ENCODE measurements at places on chromosomes 11 and 22. TPM values are rescaled to one million over a fixed set of nuclear protein-coding genes. Genes with fewer than 3 reads are reported as not detected.

DMC1 gene
- 1.1 TPM for total RNA-seq

DNA sequence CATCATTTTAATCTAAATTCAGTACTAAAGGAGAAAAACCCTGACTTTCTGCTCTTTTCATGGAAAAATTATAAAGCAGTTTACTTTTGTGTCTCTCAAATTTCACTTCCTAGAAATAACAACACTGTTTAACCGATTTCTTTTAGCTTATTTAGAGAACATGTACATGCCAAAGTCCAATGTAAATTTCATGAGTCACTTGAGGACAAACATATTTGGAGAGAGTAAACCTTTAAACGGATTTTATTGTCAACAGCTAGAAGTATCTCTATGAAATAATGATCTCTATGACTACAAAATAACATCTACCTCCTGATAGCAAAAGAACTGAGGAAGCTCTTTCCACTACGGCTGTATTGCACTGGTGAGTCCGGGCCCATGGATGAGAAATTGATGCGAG lies 46.3 kb upstream of the SLC22A25 start:
- no peaks in the 10 kb centered on the region for H3K36me3 ChIP-seq
- no peak overlapping the region for H3K27ac ChIP-seq
- no peak overlapping the region for H3K4me3 ChIP-seq
- DNase-seq: no peak

- no peak overlapping the region for H3K4me3 ChIP-seq
- DNase-seq: no peak
- H3K27ac ChIP-seq: no peak overlapping the region
- peaks cover under 1% of the 10 kb centered on the region for H3K4me1 ChIP-seq
Observed at GRCh38 chr11:14409891-14410290, 50.9 kb upstream of the RRAS2 start.

DNA sequence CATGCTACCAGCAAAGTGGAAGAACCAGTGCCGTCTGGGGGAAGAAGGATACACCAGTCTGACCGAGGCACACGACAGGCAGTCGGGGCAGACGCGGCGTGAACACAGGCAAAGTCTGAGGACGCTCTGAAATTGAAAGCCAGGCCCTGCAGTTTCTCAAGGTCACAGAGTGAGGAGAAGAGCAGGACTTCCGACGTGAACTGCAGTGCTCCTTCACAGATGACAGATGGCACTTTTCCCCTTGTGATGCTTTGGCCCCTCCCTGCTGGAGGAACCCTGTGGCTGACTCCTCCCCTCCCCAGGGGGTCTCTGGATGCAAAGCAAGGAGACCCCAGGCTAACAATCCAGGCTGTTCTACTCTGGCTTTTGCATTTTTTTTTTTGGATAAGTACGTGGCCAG lies 19.6 kb upstream of the JAM3 start:
- peaks cover 4% of the 10 kb centered on the region for H3K4me1 ChIP-seq
- no peak overlapping the region for H3K27ac ChIP-seq
- H3K27me3 ChIP-seq: no peaks in the 10 kb centered on the region
- H3K36me3 ChIP-seq: no peaks in the 10 kb centered on the region

NOX4 gene
- total RNA-seq: not detected

GRCh38 chr11:110076371-110076965 lies 16.7 kb upstream of the ZC3H12C start:
- H3K27ac ChIP-seq: peak overlapping the region; percentile 72
- 0 out of 2 replicates have a peak overlapping the region, but pooled peaks have one; percentile 6 for H3K4me3 ChIP-seq
- DNase-seq: peak; percentile 88

GRCh38 chr22:33476206-33476605 lies 418.0 kb upstream of the SYN3 start:
- H3K4me3 ChIP-seq: no peak overlapping the region
- peak overlapping the region; percentile 83 for H3K27ac ChIP-seq
- H3K4me1 ChIP-seq: peaks cover 20% of the 10 kb centered on the region
- no peaks in the 10 kb centered on the region for H3K27me3 ChIP-seq

GRCh38 chr11:132898676-132899075 lies 633.6 kb downstream of the OPCML start:
- H3K27me3 ChIP-seq: no peaks in the 10 kb centered on the region
- H3K36me3 ChIP-seq: no peaks in the 10 kb centered on the region
- DNase-seq: no peak
- no peaks in the 10 kb centered on the region for H3K4me1 ChIP-seq

OR8G1 gene
- total RNA-seq: not detected

- no peak for DNase-seq
- no peaks in the 10 kb centered on the region for H3K36me3 ChIP-seq
- peaks cover 7% of the 10 kb centered on the region for H3K4me1 ChIP-seq
- H3K27ac ChIP-seq: no peak overlapping the region
- H3K4me3 ChIP-seq: no peak overlapping the region
Observed at GRCh38 chr11:33830903-33831648, 56.8 kb upstream of the FBXO3 start.

ZDHHC24 gene
- 25.1 TPM for total RNA-seq

DNA sequence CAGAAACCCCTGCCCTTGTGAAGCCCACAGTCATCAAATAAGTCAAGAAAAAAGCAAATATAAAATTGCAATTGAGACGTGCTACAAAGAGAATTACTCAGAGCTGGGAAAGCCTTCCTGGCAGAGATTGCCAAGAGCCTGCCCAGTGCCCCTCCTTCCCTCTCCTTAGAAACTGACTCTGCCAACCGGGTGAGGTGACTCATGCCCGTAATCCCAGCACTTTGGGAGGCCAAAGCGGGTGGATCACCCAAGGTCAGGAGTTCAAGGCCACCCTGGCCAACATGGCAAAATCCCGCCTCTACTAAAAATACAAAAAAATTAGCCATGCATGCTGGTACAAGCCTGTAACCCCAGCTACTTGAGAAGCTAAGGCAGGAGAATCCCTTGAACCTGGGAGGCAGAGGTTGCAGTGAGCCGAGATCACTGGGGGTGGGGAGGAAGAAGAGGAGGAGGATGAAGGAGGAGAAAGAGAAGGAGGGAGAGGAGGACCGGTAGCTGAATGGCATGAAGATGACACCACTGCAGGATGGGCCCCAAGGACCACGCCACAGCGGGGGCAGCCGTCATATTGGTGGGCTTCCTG lies 76.1 kb upstream of the RTL6 start:
- no peak overlapping the region for H3K27ac ChIP-seq
- no peaks in the 10 kb centered on the region for H3K36me3 ChIP-seq
- no peak overlapping the region for H3K4me3 ChIP-seq

DNA sequence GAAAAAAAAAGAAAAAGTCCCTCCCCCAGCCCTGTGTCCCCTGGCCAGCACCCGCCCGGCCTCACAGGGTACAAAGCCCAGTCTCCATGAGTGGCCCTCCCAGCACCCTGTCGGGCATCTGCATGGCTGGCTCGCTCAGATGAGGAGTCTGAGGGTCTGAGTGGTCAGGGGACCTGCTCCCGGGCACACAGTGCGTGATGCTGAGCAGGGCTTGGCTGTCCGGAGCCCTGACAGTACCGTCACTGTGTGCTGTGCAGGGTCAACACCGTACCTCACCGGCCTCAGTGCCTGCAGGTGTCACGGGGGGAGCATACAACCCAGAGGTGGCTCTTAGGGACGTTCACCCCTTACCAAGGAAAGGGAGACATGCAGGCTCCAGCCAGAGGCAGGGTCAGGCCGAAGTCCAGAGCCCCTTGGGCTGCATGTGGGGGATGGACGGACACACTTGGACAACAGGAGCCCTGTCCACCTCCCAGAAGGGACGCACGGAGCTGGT lies 3.6 kb upstream of the PLXNB2 start:
- no peak overlapping the region for H3K4me3 ChIP-seq
- peaks cover 8% of the 10 kb centered on the region for H3K4me1 ChIP-seq
- no peak overlapping the region for H3K27ac ChIP-seq
- H3K27me3 ChIP-seq: no peaks in the 10 kb centered on the region
- DNase-seq: no peak
- no peaks in the 10 kb centered on the region for H3K36me3 ChIP-seq

GRCh38 chr22:32852395-32853251 lies 51.1 kb downstream of the TIMP3 start:
- no peaks in the 10 kb centered on the region for H3K4me1 ChIP-seq
- no peak overlapping the region for H3K27ac ChIP-seq
- DNase-seq: no peak
- H3K4me3 ChIP-seq: no peak overlapping the region

DNA sequence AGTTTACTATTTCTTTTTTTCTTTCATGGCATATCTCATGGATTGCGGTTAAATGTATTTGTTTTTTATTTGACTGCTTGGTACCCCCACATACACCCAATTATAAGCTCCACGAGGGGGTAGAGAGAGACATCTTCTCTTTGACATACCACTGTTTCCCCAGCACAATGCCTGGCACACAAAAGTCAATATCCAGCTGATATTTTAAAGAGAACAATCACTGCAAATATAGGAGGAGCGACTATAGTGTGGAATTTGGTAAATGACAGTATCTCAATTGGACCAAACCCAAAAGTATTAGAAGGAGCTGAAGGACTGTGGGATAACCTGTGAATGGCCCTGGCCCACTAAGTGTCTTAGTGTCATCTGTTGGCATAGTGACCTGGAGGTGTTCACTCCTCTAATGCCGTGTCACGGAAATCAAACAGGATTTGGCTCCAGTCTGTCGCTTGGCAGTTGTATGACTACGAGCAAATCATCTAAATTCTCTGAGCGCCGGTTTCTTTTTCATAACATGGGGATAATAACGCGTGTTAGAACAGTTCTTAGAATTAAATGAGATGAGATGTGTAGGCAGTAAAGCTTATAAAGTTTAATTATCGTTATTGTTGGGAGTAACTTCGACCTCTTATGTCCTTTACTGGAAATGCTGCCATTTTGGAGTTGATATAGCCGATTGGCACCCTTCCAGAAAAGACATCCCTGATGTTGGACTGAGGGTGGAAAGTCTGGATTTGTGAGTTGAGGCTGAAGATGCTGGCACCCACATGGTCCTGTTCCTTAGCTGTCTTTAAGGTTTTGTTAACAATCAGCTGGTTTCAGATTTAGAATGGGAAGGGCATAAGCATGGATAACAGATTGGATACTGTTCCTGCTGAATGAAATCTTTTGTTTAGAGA lies 144.5 kb downstream of the DBX1 start:
- no peaks in the 10 kb centered on the region for H3K36me3 ChIP-seq
- H3K27me3 ChIP-seq: no peaks in the 10 kb centered on the region
- no peak overlapping the region for H3K27ac ChIP-seq
- H3K4me1 ChIP-seq: peaks cover 63% of the 10 kb centered on the region
- H3K4me3 ChIP-seq: no peak overlapping the region
- no peak for DNase-seq

GRCh38 chr22:23380230-23380573 lies 199.9 kb downstream of the IGLL1 start:
- no peaks in the 10 kb centered on the region for H3K27me3 ChIP-seq
- H3K27ac ChIP-seq: no peak overlapping the region
- DNase-seq: no peak
- no peaks in the 10 kb centered on the region for H3K36me3 ChIP-seq

GRCh38 chr22:39627865-39628562 lies 57.5 kb downstream of the CACNA1I start:
- H3K4me3 ChIP-seq: no peak overlapping the region
- no peaks in the 10 kb centered on the region for H3K4me1 ChIP-seq
- DNase-seq: no peak
- H3K27me3 ChIP-seq: no peaks in the 10 kb centered on the region
- no peak overlapping the region for H3K27ac ChIP-seq

GRCh38 chr11:99184146-99184545 lies 163.4 kb downstream of the CNTN5 start:
- no peaks in the 10 kb centered on the region for H3K36me3 ChIP-seq
- no peaks in the 10 kb centered on the region for H3K4me1 ChIP-seq
- no peak overlapping the region for H3K4me3 ChIP-seq
- no peaks in the 10 kb centered on the region for H3K27me3 ChIP-seq
- no peak for DNase-seq
- no peak overlapping the region for H3K27ac ChIP-seq

TNNI2 gene
- total RNA-seq: 8.6 TPM

DNA sequence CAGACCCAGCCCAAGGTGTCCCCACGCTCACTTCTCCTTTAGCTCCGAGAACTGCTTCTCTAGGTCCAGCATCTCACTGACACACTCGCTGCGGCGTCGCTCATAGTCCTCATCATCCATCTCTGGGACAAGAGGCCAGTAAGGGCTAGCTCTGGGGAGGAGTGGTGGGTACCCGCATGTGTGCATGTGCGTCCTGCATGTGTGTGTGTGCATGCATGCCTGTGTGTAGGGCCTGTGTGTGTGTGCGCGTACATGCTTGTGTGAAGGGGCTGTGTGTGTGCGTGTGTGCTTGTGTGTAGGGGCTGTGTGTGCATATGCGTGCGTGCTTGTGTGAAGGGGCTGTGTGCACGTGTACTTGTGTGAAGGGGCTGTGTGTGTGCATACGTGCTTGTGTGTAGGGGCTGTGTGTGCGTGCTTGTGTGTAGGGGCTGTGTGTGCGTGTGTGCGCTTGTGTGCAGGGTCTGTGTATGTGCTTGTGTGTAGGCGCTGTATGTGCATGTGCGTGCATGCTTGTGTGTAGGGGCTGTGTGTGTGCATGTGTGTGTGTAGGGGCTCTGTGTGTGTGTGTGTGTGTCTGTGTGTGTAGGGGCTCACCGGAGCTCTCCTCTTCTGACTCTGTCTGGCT lies 3.3 kb downstream of the BRMS1 start:
- no peak overlapping the region for H3K27ac ChIP-seq
- H3K4me3 ChIP-seq: no peak overlapping the region
- peaks cover 4% of the 10 kb centered on the region for H3K36me3 ChIP-seq
- no peak for DNase-seq
- H3K27me3 ChIP-seq: no peaks in the 10 kb centered on the region
- H3K4me1 ChIP-seq: peaks cover 12% of the 10 kb centered on the region

GRCh38 chr11:77510095-77510494 lies 36.2 kb upstream of the PAK1 start:
- DNase-seq: no peak
- no peaks in the 10 kb centered on the region for H3K36me3 ChIP-seq

- no peaks in the 10 kb centered on the region for H3K27me3 ChIP-seq
- H3K4me1 ChIP-seq: peaks cover 5% of the 10 kb centered on the region
- DNase-seq: no peak
- no peak overlapping the region for H3K27ac ChIP-seq
Observed at GRCh38 chr11:272195-272930, 5.8 kb upstream of the NLRP6 start.

RSF1 gene
- 121 TPM for total RNA-seq

DNA sequence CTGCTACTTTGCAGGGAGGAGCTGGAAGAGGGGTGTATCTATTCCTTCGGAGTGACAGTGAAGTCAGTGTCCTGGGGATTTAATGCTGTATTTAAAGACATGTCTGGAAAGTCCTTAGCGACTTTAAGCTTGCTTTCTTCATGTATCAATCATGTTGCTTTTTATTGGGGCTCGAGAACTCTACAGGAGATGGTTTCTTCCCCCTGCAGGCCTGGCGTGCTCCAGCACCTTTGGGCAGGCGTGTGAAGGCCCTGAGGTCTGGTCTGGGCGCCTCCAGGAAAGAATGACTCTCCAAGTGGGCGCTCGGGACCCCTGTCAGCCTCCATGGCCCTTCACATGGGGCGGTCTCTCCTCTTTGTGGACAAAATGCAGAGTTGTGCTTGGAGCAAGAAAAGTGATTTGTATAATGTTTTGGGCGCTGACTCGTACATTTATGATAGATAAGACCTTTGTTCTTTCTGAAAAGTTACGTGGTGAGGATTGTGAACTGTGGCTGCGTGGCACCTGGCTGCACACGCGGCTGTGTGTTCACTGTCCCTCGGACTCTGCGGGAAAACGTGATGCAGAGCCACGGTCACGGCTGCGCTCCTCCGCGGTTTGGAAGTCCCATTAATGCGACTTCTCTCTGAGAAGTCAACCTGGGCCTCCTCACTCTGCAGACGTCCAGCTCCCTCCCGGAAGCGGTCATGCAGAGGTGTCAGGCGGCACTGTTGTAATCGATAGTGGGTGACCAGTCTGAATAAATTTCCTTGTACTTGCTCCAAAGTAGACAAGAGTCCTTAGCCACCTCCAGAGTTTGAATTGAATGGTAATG lies 282.5 kb downstream of the TBC1D22A start:
- H3K4me1 ChIP-seq: no peaks in the 10 kb centered on the region
- no peak overlapping the region for H3K4me3 ChIP-seq
- no peak for DNase-seq
- H3K27ac ChIP-seq: no peak overlapping the region
